ENCODE measurements at places on chromosomes 1 and 21.

DNA sequence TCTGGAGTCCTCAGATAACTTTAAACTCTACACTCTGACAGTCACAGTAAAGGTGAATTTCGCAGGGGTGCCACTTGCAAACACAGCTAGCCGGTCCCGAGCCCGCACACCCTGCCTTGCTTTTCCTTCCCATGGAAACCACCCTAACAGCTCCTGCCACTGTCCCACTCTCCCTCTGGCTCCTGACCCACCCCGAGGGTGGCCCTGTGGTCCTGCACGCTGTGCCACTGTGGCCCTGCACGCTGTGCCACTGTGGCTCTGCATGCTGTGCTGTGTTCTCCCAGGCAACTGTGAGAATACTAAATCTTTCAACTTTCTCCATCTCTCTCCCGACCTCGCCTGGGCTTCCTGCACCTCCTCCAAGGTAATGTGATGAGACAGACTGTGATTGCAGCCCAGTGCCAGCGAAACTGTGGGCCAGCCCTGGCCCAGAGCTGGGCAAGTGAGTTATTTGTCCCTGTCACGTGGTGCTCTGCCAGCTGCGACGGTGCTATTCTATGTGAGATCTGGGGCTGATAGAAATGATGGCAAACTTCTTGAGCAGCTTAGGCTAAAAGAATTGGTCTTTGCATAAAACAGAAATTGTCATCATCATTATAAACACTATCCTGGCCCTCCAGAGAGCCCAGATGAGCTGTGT is 63.4 kb upstream of the TARBP1 start:
- DNase-seq: no peak

- peak; percentile 10 for DNase-seq
Measured at GRCh38 chr1:168084396-168085231, 52.1 kb downstream of the GPR161 start.

- DNase-seq: no peak
Measured at GRCh38 chr1:94974824-94975223, 47.9 kb upstream of the CNN3 start.

DNA sequence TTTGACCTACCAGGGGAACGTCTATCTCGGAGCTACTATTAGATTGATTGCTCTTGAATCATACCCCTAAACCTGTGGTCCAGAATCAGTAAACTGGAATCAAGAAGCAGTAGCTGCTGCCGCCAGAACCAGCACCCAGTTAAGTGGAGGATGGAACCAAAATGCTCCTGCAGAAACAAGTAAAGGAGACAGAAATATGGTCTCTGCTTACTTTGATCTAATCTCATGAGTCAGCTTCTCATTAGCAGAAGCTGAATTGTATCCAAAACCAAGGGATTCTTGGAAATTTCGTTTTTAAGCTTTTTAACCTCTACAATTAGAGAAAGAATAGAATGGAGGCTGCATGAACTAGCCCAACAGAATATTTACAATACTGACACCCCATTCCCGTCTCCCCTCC is 42.6 kb upstream of the PIGV start:
- DNase-seq: no peak

DNA sequence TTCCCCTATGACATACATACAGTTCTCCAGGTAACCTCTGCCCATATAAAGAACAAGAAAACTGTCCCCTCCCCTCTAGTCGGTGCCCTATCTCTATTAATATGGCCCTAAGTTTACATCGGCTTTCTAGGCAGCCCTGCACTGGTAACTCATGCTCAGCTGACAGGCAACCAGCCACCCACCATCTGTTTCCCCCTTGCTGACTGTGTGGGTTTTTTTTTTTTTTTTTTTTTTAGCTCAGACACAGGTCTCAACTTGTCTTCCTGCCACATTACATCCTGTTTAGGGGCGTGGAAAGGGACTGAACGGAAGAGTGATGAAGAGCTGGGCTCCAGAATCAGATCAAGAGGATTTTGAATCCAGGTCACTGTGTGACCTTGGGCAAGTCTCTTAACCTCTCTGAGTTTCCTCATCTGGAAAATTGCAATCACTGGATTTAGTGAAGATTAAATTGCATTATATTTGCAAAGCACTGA is 14.0 kb downstream of the LAPTM5 start:
- DNase-seq: peak; percentile 89

- no peak for DNase-seq
Measured at GRCh38 chr1:185241127-185241526, 75.9 kb downstream of the IVNS1ABP start.

DNA sequence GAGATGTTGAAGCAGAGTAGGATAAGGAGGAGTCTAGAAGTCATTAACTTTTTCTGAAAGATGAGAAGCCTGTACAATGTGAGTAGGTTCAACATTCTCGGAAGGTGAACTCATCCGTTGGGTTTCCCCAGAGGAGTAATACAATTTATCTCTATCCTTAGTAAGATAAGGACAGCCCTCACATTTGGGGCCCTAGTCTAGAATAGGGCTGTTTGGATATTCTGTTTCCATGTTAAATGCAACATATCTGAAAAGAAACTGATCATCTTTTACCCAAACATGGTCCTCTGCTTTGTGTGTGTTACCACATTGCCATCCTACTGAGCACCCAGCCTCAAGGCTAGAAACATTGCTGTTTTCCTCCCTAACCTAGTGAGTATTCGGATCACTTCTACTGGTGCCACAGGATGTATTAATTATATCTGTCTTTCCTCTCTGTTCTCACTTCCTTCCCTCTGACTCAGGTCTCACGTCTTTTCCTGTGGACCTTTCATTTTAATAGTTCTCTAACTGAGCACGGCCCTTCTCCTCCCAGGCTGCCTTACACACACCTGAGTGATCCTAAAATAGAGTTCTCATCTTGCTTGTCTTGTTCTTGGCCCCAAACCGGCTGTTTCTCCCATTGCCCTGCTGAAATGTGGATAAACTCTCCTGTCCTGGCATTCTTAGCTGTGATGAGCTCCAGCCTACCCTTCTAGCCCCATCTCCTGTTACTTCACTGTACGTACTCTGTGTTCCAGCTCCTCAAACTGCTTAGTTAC is 91.7 kb downstream of the CDC14A start:
- DNase-seq: peak; percentile 22

GRCh38 chr1:33289858-33290154 is 31.1 kb downstream of the A3GALT2 start:
- DNase-seq: no peak

GRCh38 chr1:201149400-201149799 is 4.9 kb downstream of the TMEM9 start:
- DNase-seq: no peak

DNA sequence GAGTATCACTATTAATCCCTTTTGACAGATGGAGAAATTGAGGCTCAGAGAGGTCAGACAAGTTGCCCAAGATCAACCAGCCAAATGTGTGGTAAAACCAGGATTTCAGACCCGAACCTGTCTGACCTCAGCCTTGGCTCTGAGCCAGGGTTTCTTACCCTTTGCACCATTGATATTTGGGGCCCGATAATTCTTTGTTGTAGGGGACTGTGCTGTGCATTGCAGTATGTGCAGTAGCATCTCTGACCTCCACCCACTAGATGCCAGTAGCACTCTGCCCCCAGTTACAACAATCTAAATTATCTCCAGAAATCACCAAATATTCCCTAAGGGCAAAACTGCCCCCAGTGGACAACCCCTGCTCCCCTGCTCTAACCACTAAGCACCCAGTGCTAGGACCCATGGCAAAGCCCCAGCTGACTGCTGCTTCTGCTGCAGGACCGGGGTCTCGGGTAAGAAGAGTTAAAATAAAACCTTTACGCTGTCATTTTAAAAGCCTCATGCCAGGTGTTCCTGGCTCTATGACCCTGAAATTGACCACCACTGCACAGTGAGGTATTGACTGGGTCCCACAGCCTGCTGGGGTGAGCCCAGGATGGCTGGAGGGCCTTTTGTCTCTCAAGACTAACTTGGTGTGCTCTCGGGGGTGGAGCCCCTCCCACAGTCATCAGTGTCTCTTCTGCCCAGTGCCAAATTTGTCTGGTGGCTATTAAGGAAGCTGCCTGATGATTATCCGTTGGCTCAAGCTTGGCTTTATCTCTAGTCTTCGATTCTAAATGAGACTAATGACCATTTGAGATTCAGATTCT is 5.6 kb upstream of the MAN1C1 start:
- no peak for DNase-seq

- no peak for DNase-seq
Measured at GRCh38 chr1:55073187-55073916, 34.0 kb downstream of the PCSK9 start.

DNA sequence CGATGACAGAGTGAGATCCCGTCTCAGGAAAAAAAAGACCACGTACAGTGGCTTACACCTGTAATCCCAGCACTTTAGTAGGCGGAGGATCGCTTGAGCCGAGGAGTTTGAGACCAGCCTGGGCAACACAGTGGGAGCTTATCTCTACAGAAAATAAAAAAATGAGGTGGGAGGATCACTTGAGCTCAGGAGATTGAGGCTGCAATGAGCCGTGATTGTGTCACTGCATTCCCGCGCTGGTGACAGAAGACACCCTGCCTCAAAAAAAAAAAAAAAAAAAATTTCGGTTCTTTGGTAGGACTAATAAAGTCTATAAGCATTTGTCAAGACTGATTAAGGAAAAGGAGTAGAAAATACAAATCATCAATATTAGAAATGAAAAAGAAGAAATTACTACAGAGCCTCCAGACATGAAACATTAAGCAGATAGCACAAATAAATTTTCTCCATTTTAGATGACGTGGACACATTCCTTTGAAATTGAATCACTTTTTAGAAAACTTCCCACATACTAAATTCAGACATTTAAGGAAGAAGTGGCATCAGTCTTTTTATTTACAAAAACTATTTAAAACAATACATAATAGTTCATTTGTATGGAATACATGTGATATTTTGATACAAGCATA is 30.4 kb downstream of the MORC3 start:
- no peak for DNase-seq

DNA sequence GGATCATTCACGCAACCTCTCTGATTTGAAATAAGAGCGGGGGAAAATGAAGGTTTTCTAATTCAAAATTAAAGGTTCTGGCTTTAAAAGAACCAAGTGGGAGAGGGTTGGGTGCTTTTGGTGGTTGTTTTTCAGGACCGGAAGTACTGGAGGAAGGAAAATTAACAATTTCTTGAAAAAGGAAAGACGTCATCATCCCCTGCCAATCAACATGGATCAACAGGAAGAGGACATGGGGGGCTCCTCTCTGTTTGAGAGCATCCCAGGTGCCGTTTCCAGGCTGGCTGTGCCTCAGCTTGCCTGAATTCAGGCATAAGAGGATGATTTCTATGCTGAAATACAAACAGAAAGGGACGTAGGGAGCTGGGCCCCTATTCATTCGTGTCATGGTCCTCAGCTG is 21.6 kb upstream of the NID1 start:
- DNase-seq: no peak

- no peak for DNase-seq
Measured at GRCh38 chr1:7284839-7285435, 486.2 kb upstream of the VAMP3 start.

DNA sequence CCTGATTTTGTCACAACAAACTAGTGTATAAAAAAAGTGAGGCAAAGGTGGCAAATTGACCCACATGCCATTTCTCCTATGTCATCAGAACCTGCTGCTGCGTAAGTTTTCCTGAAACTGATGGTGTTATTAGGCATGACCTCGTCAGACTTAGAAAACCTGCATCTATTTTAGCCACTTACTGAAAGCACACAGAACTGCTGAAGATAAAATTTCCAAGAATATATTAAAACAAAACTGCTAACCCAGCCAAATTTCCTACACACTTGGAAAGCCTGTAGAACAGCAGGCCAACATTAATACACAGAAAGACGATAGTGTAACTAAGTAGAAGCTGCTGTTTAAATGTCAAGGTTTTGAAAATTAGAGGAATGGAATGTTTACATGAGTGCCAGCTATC is 674.5 kb upstream of the CXADR start:
- no peak for DNase-seq

GRCh38 chr1:14956579-14957195 is 196.9 kb upstream of the TMEM51 start:
- no peak for DNase-seq

- no peak for DNase-seq
Measured at GRCh38 chr1:150089846-150090520, 22.4 kb downstream of the VPS45 start.

- no peak for DNase-seq
Measured at GRCh38 chr1:43839056-43839455, 94.5 kb upstream of the ARTN start.

DNA sequence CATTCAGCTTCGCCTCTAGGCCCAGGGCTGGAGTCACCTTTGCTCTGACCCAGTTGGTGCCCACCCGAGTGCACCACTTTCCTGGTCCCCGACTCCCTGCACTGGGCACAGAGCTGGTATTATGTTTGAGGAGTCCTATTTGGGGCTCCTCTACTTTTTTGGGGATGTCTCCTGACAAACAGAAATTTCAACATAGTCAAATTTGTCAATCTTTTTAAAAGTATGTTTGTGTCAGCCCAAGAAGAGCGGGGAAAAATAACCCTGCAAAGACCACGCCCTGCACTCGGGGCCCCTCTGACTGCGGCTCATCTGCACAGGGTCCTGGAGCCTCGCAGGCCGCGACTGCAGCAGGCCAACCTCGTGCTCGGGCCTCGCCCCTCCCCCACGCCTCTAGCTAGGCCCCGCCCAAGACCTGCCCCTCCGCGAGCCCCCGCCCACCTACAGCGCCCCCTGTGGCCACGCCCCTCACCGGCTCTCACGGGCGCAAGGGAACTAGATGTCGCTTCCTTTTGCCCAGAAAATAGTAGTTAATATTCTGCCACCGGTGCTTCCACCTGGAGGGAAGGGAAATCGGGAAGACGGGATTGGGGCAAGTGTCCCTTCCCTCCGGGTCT is 11.4 kb downstream of the FAM229A start:
- no peak for DNase-seq

DNA sequence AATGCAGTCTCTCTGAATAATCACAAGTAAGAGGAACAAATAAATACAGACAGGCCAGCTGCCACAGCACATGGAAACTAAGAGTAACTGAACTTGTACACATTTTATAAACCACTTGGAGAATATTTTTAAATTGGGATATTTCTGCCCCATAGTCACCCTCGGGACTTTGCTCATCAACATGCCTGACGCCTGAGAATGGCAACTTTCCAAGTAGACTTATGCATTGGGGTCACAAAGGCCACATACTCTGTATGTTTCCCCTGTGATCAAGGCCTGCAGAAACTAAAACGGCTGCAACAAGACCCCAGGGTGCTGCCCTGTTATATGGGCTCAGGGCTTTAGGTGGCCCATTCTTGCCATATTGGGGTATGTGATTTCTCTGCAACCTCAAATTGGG is 38.3 kb upstream of the GJA5 start:
- DNase-seq: no peak

DNA sequence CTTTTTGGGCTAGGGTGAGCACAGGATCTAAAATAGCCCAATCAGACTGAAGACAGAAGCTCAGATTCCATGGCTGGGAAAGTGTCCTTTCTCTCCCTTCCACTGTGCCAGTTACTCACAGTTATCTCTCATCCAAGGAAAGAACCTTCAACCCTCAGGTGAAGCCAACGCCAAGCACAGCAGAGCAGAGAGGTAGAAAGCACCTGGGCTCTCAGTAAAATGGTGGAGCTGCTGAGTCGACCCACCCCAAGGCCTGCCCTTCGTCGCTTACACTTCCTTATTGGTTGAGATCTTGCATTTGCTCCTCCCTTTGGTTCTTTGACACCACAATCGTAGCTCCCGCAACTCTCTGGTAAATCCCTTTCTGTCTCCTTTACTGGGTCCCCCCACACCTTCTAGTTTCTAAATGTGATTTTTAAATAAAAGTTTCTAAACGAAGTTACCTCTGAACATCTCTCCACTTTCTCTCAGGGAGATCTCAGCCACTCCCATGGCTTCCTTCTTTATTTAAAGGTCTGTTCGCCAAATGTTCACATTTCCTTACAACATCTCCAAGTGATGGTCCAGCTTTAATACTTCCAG is 27.5 kb upstream of the SLC30A1 start:
- DNase-seq: peak; percentile 36

All from GM12864 (cell line).